H1 (cell line): ENCODE measurements at places on chromosomes 5 and 9. TPM values are rescaled to one million over a fixed set of nuclear protein-coding genes. Genes with fewer than 3 reads are reported as not detected.
A peak's percentile ranks its signal among the peaks of the same experiment; 100 is the strongest.

DNA sequence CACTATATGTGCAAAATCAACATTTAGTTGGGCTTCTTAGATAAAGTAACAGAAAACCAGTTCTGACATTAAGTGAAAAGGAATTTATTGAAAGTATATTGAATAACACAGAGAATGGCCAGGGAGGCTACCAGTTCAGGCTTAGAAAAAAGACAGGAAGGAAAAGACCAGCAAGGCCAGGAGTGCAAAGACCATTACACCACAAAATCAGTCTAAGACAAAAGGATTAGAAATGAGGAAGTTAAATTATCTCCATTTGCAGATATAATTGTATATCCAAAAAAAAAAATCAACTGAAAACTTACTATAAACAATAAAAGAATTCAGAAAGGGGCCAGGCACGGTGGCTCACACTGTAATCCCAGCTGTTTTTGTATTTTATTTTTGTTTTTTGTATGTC is 4.8 kb upstream of the TEX10 start:
- no peak overlapping the region for H3K27ac ChIP-seq
- H3K4me3 ChIP-seq: no peak overlapping the region
- peaks cover 4% of the 10 kb centered on the region; the same call in 1 of the 2 replicates for H3K4me1 ChIP-seq
- no peaks in the 10 kb centered on the region for H3K27me3 ChIP-seq

- no peak overlapping the region for H3K4me3 ChIP-seq
- no peak overlapping the region for H3K27ac ChIP-seq
- DNase-seq: peak; percentile 89
- peaks cover 20% of the 10 kb centered on the region for H3K27me3 ChIP-seq
- H3K36me3 ChIP-seq: no peaks in the 10 kb centered on the region
Observed at GRCh38 chr9:95044731-95045508, 272.6 kb downstream of the FANCC start.

Gene DDX4
- 0.15 TPM in 1 of 2 replicates, not detected in the other for total RNA-seq

Gene LCNL1
- total RNA-seq: 0.15 TPM in 1 of 2 replicates, not detected in the other

GRCh38 chr9:101569741-101570501 is 24.8 kb downstream of the PPP3R2 start:
- no peak overlapping the region for H3K27ac ChIP-seq
- no peaks in the 10 kb centered on the region for H3K4me1 ChIP-seq
- H3K27me3 ChIP-seq: no peaks in the 10 kb centered on the region

GRCh38 chr9:25442526-25442925 is 235.7 kb downstream of the TUSC1 start:
- H3K4me1 ChIP-seq: no peaks in the 10 kb centered on the region
- H3K27me3 ChIP-seq: no peaks in the 10 kb centered on the region
- H3K4me3 ChIP-seq: no peak overlapping the region
- no peak for DNase-seq

DNA sequence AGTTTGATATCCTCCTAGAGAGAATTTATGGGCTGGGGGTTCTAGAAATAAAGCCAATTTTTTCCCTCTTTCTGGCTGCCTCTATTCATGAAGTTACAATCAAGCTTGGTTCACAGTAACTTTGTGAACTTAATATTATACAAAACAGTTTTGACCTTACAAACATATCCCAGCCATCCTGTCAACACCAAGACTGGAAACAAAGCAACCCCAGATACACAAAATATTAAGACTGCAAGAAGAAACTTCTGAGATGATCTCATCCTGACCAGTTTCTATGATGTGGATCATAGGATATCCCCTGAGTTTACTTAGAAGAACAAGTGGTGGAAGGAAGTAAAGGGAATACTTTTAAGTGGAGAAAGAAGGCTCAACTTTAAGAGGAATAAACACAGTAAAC is 28.3 kb upstream of the CER1 start:
- H3K27ac ChIP-seq: no peak overlapping the region
- no peaks in the 10 kb centered on the region for H3K36me3 ChIP-seq
- no peaks in the 10 kb centered on the region for H3K27me3 ChIP-seq
- no peak for DNase-seq

Gene PAEP
- not detected in 2 replicates for total RNA-seq

DNA sequence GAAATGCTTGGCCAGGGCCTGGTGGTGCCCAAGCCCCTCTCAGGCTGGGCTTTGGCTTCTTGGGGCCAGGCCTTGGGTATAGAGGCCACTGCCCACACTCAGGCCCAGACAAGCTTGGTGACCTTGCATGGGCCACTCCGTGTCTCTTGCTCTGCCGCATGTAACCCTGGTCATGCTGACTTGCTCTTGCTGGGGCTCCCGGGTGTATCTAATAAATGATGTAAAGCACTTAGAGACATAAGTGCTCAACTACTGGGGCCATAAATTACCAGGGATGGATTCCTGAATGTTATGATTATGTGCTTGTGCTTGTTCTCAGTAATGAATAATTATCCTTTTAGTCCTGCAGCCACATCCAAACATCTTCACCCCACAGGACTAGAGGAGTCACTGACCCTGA is 54.0 kb downstream of the C5orf15 start:
- H3K4me3 ChIP-seq: no peak overlapping the region
- no peaks in the 10 kb centered on the region for H3K4me1 ChIP-seq
- no peaks in the 10 kb centered on the region for H3K27me3 ChIP-seq

DNA sequence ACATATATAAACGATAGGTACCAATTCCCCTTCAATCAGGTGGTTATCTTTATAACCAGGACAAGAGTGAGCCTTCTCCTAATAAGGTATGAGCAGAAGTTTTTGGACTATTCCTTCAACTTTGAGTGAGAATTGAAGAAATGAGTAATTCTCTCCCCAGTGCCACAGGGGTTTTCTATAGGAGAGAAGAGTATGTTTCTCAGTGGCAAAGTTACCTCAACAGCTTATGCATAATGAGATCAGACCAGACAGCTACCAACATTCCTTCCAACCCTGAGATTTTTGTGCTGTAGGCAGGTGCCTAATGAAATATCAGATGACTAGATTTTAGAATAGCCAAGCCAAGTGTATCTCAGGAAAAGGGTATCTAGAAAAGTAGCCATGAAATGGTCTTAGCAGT is 40.9 kb downstream of the ABLIM3 start:
- H3K27me3 ChIP-seq: no peaks in the 10 kb centered on the region
- 0 out of 2 replicates have a peak, but pooled peaks cover 5% of the 10 kb centered on the region for H3K4me1 ChIP-seq
- no peaks in the 10 kb centered on the region for H3K36me3 ChIP-seq
- H3K4me3 ChIP-seq: no peak overlapping the region

DNA sequence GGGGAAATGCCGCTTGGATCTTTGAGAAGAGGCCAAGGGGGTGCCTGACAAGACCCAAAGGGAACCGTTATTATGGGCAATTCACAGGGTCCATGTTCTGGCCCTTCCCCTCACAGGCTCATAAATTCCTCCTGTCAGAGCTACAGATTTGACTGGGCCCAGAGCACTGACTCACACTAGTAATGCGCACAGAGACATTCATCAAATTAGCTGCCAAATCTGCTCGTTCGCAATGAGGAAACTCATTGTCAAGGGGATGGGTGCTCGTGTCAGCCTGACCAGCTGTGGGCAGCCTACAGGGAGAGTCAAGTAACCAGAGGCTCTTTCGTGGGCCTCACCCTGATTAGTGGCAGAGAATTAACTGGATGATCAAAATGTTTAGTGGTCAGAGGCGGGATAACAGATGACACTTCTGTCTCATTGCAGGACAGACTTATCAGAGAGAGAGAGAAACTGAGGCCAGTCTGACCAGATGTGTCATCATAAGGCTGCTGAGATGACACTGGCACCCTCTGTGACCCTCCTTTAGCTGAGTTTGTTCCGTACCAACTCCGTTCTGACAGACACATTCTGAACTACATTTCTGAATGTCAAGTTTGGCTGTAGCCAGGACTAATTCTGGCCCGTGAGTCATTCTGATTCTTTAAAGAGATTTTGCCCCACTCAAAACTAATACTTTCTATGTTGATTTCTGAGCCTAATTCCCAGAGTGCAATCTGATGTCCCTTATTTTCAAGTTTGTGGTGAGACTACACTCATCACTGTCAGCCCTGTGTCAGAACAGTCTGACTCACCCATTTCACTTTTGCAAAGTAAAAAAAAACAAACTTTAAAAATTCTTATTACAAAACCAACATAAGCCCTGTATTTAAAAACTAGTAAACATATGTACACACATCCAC is 377.1 kb downstream of the ACTL7B start:
- H3K4me1 ChIP-seq: peaks cover 3% of the 10 kb centered on the region
- H3K36me3 ChIP-seq: no peaks in the 10 kb centered on the region
- no peaks in the 10 kb centered on the region for H3K27me3 ChIP-seq
- H3K27ac ChIP-seq: no peak overlapping the region

- H3K27me3 ChIP-seq: no peaks in the 10 kb centered on the region
- H3K4me3 ChIP-seq: no peak overlapping the region
- no peaks in the 10 kb centered on the region for H3K36me3 ChIP-seq
- DNase-seq: no peak
Observed at GRCh38 chr5:8843771-8844170, 702.1 kb downstream of the SEMA5A start.

DNA sequence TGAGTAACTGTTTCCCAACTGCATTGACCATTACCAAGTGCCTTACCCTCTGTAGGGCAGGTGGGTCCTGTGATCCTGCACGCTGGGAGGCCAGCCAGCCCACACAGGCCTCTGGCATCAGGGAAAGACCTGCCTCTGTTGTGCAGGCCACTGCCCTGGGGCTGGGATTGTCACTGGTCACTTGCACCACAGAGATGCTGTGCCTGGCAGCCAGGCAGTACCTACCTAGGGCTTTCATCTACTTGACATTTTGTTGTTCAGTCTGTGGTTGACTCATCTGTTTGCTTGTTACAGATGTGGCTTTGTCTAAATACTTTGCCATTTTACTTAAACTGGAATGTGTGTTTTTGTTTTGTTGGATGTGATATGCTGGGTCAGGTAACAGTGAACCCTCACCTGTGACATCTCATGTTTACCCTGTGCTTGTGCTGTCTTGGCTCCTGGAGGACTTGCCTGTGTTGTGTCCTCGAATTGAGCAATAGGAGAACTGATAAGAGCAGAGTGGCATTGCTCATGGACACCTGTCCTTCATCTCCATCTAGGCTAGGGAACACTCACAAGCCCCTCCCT is 32.8 kb downstream of the SECISBP2 start:
- H3K36me3 ChIP-seq: peaks cover 95% of the 10 kb centered on the region
- DNase-seq: no peak
- no peak overlapping the region for H3K27ac ChIP-seq
- H3K4me3 ChIP-seq: no peak overlapping the region
- H3K27me3 ChIP-seq: no peaks in the 10 kb centered on the region
- H3K4me1 ChIP-seq: no peaks in the 10 kb centered on the region

DNA sequence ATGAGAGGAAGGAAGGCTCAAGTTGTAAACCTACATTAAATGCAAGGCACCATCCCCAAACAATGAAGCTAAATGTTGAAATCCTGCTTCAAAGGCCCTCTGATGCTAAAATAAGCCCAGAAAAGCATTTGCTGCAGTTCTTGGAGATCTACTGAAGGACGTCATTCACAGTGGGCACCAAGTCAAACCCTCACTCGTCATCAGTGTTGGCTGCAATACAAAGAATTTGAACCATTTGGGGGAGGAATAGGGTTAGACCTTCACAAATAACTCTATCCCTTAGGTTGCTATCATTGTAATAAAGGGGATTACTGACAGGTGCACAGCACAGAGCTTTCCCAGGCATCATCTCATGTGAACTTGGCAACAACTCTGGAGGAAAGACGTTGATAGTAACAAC is 9.3 kb upstream of the MEGF9 start:
- no peaks in the 10 kb centered on the region for H3K4me1 ChIP-seq
- no peaks in the 10 kb centered on the region for H3K36me3 ChIP-seq
- DNase-seq: no peak
- H3K4me3 ChIP-seq: no peak overlapping the region

DNA sequence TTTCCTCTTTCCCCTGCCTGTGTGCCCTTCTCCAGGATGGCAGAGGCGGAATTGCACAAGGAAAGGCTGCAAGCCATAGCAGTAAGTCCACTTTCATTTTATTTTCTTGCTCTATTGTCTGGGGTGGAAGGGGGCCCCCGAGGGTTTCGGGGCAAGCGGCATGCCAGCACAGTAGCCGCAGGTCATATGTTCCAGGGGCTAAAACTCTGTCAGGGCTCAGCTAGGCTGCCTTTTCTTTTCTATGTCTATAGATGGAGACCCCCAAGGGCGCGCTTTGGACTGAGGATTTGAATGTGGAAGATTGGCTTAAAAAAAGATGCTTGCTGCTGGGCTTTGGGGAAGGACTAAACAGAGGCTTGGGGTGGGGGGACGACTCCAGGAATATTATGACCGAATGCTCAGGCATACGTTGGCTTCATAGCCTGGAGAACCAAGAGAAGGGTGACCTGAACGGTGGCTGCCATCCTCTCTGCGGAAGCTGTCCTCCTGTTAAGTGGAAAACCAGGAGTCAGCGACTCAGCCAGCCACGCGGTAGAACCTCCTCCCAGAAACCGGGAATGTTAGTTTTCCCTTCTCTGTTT is 545 bp downstream of the PALM2AKAP2 start:
- peak overlapping the region; percentile 58 for H3K4me3 ChIP-seq
- H3K27me3 ChIP-seq: no peaks in the 10 kb centered on the region
- H3K36me3 ChIP-seq: no peaks in the 10 kb centered on the region
- peaks cover 5% of the 10 kb centered on the region for H3K4me1 ChIP-seq
- peak; percentile 58 for DNase-seq
- H3K27ac ChIP-seq: no peak overlapping the region

- DNase-seq: no peak
- no peaks in the 10 kb centered on the region for H3K4me1 ChIP-seq
- peaks cover 1% of the 10 kb centered on the region for H3K27me3 ChIP-seq
- no peaks in the 10 kb centered on the region for H3K36me3 ChIP-seq
Observed at GRCh38 chr5:78467752-78468357, 107.4 kb downstream of the SCAMP1 start.

- no peaks in the 10 kb centered on the region for H3K27me3 ChIP-seq
- no peak overlapping the region for H3K27ac ChIP-seq
- H3K36me3 ChIP-seq: no peaks in the 10 kb centered on the region
- no peak overlapping the region for H3K4me3 ChIP-seq
Observed at GRCh38 chr5:139181322-139181730, 16.8 kb downstream of the SIL1 start.

Gene KCNMB1
- total RNA-seq: 0.10 and 0.19 TPM in 2 replicates

DNA sequence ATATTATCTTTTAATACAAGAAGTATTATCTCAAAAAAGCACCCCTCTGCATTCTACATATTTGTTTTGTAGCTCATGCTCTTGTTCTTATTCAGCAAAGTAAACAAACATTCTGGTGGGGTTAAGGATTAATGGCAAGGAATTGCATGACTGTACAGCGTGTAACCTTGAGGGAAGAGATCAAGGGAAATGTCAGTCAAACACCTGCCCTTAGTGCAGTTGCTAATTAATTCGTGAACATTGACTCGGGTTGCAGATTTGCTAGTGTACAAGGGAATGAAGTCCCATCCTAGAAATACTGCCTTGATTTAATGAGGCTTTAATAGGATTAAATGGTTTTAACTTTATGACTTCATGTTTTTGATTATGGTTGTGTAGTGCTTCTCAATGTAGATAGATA is 1758.1 kb downstream of the MAT2B start:
- no peaks in the 10 kb centered on the region for H3K36me3 ChIP-seq
- H3K27me3 ChIP-seq: no peaks in the 10 kb centered on the region

Gene ANKRD18A
- 4.0 and 13.2 TPM in 2 replicates for total RNA-seq

DNA sequence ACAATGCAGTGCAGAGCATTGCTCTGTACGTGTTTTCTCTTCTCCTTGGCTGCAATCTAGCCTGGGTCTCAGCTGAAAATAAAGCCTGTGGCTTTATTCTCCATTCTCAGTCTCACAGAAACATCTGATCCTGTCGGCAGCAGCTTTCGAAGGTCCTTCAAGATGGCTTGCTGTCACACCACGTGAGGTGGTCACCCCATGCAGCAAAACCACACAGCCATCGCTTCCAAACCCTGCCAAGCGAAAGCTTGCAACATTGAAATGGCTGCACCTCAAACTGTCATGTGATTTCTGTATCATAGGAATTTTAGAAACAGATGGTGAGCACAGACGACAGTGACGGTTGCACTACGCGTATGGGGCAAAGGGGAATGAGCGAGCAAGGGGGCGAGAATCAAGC is 98.5 kb upstream of the SMARCA2 start:
- H3K27ac ChIP-seq: no peak overlapping the region
- no peak for DNase-seq
- H3K27me3 ChIP-seq: no peaks in the 10 kb centered on the region
- H3K4me3 ChIP-seq: no peak overlapping the region
- peaks cover 2% of the 10 kb centered on the region for H3K4me1 ChIP-seq

Gene SOX30
- not detected in 2 replicates for total RNA-seq
